ENCODE measurements at places on chromosomes 1 and 21.

GRCh38 chr21:43365611-43366426 lies 61.1 kb downstream of the SIK1 start:
- DNase-seq, result no peak

DNA sequence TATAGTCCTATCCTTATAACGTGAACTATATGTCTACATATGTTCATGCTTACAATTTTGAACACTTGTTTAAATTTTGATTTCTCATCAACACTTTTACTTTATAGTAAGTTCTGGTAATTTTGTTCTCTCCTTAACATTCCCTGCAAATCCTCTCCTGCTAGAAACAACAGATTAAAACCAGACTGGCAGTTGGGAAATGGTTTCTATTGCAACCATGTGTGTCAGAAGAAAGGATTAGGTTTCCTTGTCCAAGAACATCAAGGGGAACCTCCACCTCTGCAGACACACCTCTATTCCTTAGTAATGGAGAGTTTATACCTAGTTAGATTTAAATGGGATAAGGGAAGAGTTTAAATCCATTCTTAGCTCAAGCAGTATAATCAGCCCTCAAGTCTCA lies 3.3 kb upstream of the WARS2 start:
- no peak for DNase-seq

DNA sequence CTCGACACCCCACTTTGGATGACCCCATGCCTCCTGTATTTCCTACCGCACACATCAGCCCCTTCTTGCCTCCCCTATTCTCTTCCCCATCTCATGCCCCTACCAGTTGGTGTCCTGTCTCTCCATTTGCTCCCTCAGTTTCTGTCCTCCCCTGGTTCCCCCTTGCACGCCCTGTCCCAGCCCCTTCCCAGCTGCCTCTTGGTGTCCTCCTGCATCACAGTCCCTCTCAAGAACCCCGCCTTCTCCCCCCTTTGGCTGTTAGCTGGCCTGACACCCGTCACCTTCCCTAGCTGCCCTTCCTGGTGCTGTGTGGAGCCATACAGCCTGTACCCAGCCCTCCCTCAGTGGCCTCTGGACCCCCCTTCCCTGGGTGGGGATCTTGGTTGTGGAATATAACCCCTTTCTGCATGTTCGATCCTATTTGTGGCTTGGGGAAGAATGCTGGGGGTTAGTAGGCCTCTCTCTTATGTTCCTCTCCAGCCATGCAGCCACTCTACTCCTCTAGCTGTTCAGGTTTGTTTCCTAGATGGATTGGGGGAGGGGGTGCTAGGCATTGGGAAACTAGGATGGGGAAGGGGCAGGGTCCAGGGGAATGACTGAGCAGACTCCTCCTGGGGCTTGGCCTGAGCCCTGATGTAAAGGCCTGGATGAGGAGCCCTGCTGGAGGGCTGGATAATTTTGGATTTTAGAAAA lies 41.4 kb upstream of the NFASC start:
- DNase-seq, result no peak

- no peak for DNase-seq
These were observed 21.7 kb upstream of the GRIK1 start for GRCh38 chr21:29961291-29962027.

DNA sequence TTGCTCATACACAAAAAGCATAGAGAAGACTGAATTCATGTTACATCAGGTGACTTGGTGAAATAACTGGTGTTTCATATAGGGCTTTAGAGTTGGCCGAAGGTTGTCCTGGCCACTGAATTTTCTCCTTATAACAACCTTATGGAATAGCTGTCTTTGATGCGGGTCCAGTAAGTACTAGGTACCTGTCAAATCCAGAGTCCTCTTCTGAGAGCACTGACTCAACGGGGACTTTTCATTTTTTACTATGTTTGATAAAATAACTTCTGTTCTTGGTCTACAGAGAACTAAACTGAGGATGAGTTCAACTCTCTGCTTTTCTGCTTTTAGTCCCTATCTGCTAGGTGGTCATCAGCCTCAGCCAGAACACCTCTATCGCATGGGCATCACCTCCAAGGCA lies 76.1 kb upstream of the JAK1 start:
- DNase-seq, result no peak

DNA sequence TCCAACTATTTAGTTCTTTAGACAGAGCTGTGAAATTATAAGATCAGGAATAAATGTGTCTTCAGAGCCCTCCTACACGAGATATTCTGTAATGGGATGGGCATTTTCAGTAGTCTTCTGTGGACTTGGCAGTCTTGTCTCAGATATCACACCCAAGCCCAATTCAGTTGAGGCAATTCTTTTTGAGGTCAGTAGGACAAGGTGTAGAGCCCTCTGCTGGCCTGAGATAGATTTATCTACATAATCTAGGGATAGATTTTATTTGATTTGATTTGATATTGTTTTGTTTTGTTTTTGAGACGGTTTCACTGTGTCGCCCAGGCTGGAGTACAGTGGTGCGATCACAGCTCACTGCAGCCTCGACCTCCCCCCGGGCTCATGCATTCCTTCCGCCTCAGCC lies 77.5 kb downstream of the FMN2 start:
- no peak for DNase-seq

DNA sequence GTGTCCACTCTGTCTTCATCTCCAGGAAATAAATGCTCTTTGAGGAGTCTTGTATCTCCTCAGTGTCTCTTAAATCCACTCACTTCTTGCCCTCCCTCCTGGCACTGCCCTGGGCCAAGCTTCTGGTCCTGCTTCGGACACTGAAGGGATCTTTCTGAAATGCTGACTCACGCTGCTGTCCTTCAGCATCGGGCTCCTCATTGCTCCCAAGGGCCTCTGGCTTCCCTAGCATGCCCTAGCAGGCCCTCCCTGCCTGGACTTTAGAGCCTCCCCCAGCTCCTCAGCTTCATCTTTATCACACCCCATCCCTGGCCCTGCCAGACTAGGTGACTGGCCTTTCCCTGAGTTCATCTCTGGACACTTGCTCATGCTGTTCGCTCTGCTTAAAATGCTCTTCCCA lies 96.6 kb downstream of the FOXD2 start:
- no peak for DNase-seq

DNA sequence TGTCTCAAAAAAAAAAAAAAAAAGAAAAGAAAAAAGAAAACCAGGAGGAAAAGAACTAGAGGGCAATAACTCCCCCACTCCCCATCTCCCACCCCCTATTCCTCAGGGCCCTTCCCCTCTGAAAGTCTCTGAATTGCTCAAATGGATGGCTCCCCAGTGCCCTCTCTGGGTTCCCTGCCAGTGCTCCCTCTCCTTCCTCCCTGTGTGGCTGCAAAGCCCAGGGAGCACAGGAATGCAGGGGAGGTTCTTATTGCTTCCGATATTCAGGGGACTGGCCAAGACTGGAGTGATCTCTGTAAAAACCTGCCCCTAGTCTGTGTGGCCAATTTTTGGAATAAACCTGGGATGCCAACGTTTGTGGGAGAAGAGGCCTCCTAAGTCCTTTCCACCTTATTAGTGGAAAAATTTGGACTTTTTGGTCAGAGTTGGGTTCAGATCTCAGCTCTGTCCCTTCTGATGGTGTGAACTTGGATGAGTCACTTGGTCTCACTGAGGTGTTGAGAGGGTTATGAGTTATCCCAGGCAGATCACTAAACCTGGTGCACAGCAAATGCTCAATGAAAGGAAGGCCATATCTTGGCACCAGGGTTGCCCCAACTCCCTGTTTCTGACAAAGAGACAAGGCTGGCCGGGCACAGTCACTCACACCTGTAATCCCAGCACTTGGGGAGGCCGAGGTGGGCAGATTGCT lies 13.4 kb upstream of the ARHGEF10L start:
- DNase-seq, result no peak

DNA sequence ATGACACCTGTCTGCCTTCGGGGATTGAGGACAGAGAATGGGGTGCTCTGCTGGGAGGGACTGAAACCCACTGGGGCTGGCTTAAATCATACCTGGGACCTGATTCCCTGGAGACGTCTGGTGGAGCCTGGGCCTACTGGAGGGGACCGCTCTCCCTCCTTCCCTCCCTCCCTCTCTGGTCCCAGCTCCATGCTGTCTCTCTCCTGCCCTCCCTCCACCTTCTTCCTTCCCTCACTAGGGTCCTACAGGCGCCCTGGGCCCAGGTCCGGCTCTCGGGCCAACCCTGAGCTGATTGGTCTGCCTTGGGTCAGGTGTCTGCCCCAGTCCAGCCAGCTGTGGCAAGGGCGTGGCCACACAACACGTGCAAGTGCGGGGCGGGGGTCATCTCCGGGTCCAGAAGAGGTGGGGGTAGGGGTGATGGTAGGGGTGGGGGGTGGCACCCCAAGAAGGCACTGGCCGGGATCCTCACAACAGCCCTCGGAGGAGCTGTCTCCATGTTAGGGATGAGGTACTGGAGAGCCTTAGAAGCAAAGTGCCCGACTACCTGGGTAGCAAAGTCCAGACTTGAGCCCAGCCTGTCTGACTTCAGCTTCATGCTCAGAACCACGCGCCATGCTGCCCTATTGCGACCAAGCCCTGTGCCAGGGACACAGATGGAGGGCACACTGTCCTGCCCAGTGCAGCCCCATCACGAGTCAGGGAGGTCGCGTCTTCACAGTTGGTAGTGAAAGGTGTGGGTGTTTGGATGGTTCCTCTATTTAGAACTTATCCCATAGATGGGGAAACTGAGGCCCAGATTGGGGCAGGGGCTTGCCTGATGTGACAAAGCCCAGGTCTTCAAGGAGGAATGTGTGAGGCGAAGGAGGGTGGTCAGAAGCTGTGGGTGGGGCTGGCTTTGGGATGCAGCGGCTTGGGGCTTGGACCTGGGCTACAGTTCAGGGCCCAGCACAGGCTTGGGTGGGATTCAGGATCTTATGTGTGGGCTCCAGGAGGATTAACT lies 574.1 kb downstream of the PTPRU start:
- no peak for DNase-seq

- no peak for DNase-seq
These were observed 48.4 kb downstream of the USP48 start for GRCh38 chr1:21734526-21734925.

- no peak for DNase-seq
These were observed 155.5 kb downstream of the GLUL start for GRCh38 chr1:182235952-182236650.

GRCh38 chr1:247557926-247558674 lies 9.2 kb downstream of the GCSAML start:
- no peak for DNase-seq

- no peak for DNase-seq
These were observed 197.3 kb upstream of the HOOK1 start for GRCh38 chr1:59617434-59617833.

DNA sequence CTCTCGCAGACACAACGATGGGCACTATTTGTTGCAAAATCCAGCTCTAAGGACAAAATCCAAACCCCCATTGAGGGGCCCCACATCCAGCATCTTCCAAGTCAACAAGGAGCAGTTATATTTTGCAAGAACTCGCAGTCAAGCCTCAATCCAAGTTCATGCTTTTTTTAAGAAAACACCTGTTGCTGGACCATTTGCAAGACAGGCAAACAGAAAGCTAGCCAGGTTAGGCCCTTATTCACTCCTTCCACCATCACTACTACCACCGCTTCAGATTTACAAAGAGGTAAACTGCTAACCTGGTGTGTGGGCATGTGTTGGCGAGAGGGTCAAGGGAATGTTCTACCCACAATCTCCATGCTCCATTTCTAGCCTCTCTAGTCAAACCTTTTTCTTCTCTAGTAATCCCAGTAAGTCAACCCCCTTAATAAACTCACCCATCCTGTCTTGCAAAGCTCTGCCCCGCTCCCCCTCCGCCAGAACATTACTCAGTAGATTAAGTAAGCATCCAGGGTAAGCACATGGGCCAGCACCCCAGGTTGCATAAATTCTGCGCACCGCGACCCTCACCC lies 703 bp downstream of the ERI3 start:
- DNase-seq, result no peak
